ENCODE measurements at places on chromosomes 7 and 10.

DNA sequence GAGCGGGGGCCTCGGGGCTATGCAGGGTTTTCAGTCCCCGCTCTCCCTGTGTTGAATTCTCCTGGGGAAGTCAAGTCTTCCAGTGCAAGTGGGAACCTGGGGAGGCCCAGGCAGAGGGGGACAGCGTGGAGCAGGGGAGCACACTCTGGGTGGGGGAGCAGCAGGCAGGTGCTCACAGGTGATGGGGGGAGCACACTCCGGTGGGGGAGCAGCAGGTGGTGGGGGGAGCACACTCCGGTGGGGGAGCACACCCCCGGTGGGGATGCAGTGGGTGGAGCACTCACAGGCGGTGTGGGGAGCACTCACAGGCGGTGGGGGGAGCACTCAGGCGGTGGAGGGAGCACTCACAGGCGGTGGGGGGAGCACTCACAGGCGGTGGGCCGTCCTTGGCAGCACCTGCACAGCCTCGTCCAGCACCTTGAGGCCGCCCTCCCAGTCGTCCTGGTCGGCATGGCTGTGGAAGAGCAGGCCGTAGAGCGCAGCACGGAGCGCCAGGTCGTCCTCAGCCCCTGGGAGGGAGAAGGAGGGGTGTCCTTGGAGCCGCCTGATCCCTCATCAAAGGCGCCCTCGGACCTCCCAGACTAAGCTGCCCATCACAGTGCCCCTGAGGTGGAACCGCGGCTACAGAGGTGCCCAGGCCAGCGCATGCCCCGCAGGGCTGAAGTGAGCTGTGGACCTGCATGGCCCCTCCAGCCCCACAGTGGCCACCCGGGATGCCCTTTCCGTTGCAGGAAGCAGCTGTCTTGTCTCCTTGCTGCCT lies 56.7 kb downstream of the CFAP46 start:
- no peak for DNase-seq

DNA sequence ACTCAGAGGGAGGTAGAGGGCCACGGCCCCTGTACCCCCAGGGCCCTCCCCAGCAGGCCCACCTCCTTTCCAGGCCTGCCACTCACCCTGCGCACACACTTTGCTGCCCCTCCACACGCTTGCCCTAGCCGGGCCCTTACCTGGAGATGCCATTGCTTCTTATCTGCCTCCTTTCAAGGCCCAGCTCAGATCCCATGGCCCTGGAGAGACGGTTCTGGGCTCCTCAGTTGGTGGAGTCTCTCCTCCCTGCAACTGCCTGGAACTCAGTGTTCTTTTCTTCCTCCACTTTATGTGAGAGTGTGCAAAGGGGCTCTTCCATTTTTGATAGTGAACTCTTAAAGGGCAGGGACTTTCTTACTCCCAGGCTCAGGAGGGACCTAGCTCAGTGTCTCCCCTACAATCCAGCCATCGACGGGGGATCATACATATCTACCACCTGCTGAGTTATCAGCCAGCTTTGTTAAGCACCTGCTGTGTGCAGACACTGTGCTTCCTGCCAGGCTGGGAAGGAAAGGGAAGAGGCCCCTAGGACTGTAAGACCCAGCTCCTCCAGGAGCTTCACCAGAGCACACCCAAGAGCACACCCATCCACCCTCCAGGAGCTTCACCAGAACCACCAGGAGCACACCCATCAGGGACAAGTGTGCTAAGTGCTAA lies 89.3 kb upstream of the MACROH2A2 start:
- DNase-seq: no peak

DNA sequence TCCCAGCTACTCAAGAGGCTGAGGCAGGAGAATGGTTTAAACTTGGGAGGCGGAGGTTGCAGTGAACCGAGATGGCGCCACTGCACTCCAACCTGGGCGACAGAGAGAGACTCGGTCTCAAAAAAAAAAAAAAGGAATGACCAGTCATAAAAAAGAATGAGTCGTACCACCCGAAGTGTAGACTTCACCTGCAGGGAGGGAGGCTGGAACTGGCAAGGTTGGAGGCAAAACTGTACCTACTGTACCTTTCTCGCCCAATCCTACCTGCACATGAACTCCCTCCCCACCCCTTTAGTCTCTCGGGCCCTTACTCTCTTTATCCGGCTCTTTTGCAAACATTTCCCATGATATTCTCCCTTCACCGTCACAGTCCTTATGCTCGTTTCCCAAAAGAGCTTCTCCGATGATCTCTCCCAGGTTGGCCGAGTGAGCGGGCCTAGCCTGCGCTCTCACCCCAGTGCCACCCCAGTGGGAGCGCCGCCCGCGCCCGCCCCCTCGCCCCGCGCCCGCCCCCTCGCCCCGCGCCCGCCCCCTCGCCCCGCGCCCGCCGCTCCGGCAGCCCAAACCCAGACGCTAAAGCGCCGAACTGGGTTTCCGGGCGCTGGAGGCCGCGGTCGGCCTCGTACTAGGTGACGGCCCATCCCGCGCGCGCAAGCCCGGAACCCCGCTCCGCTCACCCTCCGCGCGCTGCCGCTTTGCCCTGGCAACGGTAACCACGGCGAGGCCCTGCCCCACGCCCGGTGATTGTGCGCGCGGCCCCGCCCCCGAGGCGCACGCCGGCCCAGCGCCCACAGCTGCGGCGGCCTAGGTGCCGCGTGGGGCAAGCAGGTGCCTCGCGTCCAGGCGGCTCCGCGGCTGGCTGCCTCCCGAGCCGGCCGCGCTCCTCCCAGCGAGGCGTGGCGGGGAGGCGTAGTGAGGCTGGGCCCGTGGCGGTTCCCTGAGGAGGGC lies at the start of gene SMKR1:
TSS of gene SMKR1 (plus strand) at position 772 of the 948 bp plus-strand sequence. CDS start 294 bp downstream, outside the sequence.
- DNase-seq: peak; percentile 78

- DNase-seq: no peak
Observed at GRCh38 chr10:114432566-114433093, 28.3 kb upstream of the AFAP1L2 start.

- no peak for DNase-seq
Observed at GRCh38 chr7:39042670-39043069, 65.0 kb downstream of the POU6F2 start.
